WTC11 (cell line): ENCODE measurements at places on chromosomes 11 and 22.

DNA sequence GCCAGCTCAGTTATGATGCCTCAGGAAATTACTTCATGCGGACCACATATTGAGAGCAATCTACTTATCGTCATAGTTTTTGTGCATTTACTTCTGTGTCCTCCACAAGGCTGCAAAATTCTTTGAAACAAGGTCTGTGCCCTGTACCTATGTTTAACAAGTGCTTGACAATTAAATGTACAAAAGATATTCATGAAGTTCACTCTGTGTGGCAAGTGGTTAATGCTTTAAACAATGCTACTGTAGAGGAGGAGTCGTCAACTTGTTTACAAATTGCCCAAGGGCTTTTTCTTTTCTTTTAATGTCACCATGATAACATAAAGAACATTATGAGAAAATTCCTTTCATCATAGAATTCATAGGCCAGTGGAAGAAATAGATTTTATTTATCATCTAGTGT is 871.5 kb upstream of the CCDC90B start:
- DNase-seq, result no peak

DNA sequence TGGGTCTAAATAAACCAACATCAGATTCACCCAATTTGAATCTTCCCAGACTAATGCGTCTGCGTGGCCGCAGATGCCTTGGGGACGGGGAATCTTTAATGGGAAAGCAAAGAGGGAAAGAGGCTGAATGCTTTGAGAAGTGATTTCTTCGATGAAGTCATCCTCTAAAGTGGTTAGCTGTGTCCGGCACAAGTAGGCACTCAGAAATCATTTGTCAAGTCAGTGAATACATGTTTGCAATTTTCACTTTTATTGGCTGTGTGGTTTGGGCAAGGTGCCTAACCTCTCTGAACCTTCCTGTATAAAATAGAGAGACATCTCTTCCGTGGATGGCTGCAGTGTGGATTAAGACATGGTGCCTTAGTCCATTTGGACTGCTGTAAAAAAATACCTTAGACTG is 19.7 kb upstream of the IFT27 start:
- no peak for DNase-seq

- no peak for DNase-seq
Measured at GRCh38 chr22:20148414-20148813, 2.4 kb downstream of the CCDC188 start.

- DNase-seq, result no peak
Measured at GRCh38 chr11:123325533-123325932, 104.5 kb upstream of the GRAMD1B start.

- no peak for DNase-seq
Measured at GRCh38 chr11:70828593-70829082, 423.7 kb downstream of the SHANK2 start.

- peak; percentile 69 for DNase-seq
Measured at GRCh38 chr11:128582496-128583366, 4.6 kb downstream of the ETS1 start.

- DNase-seq, result peak; percentile 66
Measured at GRCh38 chr11:73795925-73796632, 8.4 kb downstream of the MRPL48 start.

- DNase-seq, result no peak
Measured at GRCh38 chr11:12393691-12394090, 16.3 kb downstream of the PARVA start.

GRCh38 chr11:34609850-34610249 is 11.0 kb upstream of the EHF start:
- DNase-seq, result no peak

GRCh38 chr11:74011360-74012073 is 2.6 kb upstream of the UCP3 start:
- DNase-seq, result no peak

DNA sequence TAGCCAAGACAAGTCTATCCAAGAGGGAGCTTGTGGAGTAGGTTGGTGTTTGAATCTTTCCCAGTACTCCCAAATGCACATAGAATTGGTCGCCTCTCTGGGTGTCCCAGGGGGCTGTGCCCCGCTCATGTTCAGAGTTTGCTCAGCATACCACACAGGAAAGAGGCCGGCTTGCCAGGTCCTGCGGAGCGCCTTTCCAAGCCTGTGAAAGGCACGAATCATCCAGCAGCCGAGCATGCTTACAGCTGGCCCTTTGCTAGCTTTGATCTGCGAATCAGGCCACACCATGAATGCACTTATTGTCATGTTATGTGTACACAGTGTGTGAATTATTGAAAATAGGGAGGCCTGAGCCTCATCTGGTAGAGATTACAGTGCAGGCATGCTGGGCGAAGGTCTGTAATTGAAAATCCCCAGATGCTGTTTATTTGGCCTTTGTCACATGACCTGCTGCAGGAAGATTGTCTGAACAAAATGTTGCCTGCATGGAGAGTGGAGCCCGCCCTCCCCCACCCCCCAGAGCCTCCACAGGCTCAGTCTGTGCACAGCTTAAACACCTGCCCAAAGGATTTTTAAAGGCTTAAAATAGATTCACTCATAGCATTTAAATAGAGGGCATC is 163.3 kb upstream of the RASSF10 start:
- peak; percentile 41 for DNase-seq

DNA sequence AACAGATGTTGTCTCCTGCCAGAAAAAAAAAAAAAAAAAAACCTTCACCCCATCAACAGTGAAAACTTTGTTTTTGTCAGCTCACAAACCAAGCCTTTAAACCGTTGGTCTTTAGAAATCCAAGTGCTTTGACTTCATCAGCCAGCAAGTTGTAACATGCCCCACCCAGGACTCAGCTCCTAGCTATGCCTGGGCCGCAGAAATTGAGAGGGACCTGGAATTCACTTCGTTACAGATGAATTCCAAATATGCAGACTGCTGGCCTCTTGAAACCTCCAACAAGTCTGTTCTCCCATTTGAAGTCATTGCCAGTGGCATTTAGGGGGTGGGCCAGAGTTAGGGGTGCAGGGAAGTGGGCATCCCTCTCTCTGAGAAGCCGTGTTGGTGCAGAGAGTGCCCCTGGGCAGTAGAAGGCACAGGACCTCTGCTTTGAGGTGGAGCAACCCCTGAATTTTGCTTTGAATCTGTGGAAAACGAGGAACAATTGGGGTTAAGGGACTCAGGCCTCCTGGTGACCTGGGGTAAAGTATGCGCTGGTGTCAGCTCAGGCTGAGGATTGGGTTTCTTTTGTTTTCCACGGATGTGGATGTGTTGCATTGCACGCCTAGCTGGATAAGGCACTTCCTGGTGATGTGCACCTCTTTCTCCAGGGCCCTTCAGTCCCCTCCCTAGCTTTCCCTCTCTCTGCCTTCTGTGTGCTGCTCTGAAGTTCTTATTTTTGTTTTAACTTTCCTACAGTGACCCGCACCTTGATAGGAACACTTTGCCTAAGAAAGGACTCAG is 109.5 kb downstream of the DBX1 start:
- DNase-seq, result peak; percentile 24

- no peak for DNase-seq
Measured at GRCh38 chr11:92409355-92409754, 184.7 kb downstream of the FAT3 start.

DNA sequence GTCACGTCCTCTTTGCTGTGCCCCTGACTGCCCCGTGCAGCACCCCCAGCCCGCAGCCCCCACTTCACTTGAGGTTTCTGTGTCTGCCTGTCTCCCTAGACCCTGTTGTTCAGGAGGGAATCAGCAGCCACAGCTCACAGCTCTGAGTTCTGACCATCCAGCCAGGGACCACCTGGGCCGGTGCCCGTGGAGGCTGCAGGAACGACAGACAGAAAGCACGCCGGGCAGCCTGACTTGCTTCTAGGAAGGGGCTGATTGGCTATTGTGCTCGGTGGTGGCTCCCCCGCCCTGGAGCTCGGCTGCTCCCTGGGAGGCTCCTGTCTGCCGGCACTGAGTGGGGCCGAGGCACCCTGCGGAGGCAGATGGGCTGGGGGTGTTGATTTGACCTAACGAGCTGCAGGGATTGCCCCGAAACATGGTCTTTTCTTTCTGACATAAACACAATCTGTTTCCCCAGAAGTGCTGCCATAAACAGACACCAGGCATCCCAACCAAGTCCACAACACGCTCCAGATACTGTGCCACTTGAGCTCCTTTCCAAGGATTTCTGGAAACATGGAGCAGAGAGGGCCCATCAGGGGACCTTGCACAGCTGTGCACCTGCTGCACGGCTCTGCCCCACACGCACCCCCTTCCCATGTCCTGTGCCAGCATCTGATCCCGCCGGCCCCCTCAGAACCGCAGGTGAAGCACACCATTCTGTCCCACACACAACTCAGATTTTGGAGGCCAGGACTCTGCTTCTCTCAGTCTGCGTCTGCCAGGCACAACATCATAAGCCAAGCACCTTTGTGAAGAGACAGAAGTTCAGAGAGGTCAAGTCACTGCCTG is 855.9 kb downstream of the TBC1D22A start:
- DNase-seq, result peak; percentile 22

DNA sequence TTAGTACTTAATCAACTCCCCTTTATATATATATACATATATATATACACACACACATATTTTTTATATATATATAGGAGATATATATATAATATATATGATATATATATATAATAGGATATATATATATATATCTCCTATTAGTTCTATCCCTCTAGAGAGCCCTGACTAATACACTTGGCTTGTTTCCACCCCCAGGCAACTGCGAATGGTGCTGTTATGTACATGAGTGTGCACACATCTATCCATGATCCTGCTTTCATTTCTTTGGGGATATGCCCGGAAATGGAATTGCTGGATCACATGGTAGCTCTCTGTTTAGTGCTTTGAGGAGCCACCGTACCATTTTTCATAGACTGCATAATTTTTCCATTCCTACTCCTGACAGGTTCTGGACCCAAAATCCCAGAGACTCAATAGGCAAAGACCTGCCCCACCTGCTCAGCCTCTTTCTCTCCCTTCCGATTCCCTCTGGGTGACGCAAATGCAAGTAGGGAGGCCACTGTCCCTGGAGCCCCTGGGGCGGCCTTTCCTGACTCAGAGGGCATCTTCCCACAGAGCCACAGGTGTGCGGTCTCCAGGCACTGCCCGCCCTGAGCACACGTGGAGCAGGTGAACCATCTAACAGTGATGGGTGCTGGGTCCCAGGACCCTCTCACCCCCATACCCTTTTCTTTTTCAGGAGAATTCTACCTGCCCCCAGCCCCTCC is 12.0 kb downstream of the FGF3 start:
- DNase-seq, result no peak

- DNase-seq, result no peak
Measured at GRCh38 chr22:43094551-43094950, 5.4 kb upstream of the TTLL1 start.

DNA sequence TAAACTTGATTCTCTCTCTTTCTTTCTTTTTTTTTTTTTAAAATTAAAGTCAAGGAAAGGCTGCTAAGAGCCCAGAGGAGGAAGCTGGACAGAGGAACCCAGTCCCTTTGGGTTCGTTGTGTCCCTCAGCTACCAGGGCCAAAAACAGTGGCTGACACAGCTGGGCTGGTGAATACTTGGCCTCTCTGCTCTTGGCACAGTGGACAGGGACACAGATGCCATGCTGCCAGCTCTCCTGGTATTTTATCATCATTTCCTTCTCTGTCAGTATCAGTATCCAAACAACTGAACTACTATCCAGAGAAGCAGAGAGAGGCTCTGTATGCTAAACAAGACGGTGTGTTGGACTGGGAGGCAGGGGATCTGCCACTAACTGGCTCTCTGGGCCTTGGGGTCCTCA is 123.7 kb upstream of the CCDC90B start:
- no peak for DNase-seq

GRCh38 chr11:20258376-20258895 is 98.2 kb upstream of the DBX1 start:
- no peak for DNase-seq

DNA sequence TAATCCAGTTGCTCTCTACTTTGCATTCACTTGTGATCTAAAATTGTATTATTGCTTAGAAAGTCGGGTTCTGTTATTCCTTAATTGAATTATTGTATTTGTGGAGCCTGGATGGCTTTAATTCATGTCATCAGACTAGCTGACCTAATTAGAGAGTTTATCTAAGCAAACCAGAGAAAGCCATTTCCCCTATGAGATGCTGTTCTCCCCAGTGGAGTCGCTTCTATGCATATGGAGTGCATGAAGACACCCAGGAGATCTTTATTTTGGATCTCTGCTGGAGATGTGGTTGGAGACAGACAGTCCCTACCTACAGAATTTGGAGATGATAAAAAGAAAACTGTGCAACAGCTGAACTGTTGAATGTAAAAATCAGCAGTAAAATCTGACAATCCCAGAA is 45.2 kb upstream of the MYO18B start:
- DNase-seq, result no peak

DNA sequence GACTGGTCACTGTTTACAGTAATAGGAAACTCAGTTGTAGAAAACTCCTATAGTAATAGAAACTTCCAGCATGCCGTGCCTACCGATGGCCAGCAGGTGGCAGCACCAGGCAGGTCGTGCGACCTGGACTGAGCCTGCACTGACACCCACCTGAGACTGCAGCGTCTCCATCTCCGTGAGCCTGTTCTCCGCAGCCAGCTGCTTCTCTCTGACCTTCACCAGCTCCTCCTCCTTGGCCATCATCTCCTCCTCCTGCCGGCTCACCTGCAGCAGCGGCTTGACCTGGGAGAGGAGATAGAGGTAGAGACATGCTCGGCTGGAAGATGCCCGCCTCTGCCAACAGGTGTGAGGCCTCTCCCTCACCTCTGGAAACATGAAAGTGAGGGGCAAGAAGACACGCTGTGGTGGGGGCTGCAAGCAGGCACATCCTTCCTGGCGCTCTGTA is 48.5 kb downstream of the APOL1 start:
- peak; percentile 89 for DNase-seq

- DNase-seq, result no peak
Measured at GRCh38 chr22:33030923-33031525, 27.2 kb downstream of the SYN3 start.

- no peak for DNase-seq
Measured at GRCh38 chr22:17087498-17088131, 2.8 kb downstream of the IL17RA start.

- DNase-seq, result no peak
Measured at GRCh38 chr11:60840470-60841430, 1.2 kb upstream of the CCDC86 start.

DNA sequence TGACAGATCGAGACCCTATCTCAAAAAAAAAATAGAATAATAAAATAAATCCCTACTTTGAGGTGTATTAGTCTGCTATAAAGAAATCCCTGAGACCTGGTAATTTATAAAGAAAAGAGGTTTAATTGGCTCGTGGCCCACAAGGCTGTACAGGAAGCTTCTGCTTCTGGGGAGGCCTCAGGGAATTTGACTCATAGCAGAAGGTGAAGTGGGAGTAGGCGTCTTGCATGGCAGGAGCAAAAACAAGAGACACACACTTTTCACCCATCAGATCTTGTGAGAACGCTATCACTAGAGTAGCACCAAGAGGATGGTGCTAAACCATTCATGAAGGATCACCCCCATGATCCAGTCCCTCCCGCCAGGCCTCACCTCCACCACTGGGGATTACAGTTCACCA is 29.2 kb downstream of the CDPF1 start:
- DNase-seq, result no peak
